ENCODE measurements at places on chromosomes 12 and 14. TPM values are rescaled to one million over a fixed set of nuclear protein-coding genes. Genes with fewer than 3 reads are reported as not detected.

Gene KRT72
- not detected for polyA plus RNA-seq

Gene PPP4R4
- polyA plus RNA-seq: 0.32 TPM

Gene SLC16A7
- polyA plus RNA-seq: 6.6 TPM

Gene SARNP
- polyA plus RNA-seq: 123 TPM

Gene LGR5
- polyA plus RNA-seq: 23.1 TPM

Gene AKAP5
- polyA plus RNA-seq: 9.3 TPM

Gene HOMEZ
- 28.0 TPM for polyA plus RNA-seq

Gene LTB4R
- 6.7 TPM for polyA plus RNA-seq

Gene AQP6
- 21.1 TPM for polyA plus RNA-seq

Gene DBX2
- 0.08 TPM for polyA plus RNA-seq

Gene NOVA1
- polyA plus RNA-seq: 34.0 TPM

Gene SIX1
- 10.9 TPM for polyA plus RNA-seq

Gene SLC5A8
- 33.1 TPM for polyA plus RNA-seq

Gene LIN52
- polyA plus RNA-seq: 22.7 TPM

Gene KCNC2
- 0.55 TPM for polyA plus RNA-seq

Gene MYF5
- not detected for polyA plus RNA-seq

Gene BMP4
- 44.5 TPM for polyA plus RNA-seq

Gene KICS2
- 6.3 TPM for polyA plus RNA-seq

Gene CCDC197
- polyA plus RNA-seq: not detected

Gene TEX22
- 1.4 TPM for polyA plus RNA-seq

Gene SERPINA6
- polyA plus RNA-seq: 7.5 TPM

Gene MMP19
- polyA plus RNA-seq: 1.5 TPM

Gene TMCC3
- polyA plus RNA-seq: 42.9 TPM

Gene AQP5
- 1.2 TPM for polyA plus RNA-seq

Gene SNRPF
- polyA plus RNA-seq: 104 TPM

Gene KRT76
- not detected for polyA plus RNA-seq

Gene PZP
- 0.55 TPM for polyA plus RNA-seq

Gene RNASE2
- 1.1 TPM for polyA plus RNA-seq

Gene SERPINA5
- 13.5 TPM for polyA plus RNA-seq

Gene KRT77
- not detected for polyA plus RNA-seq

Gene SMOC1
- 1.7 TPM for polyA plus RNA-seq

Gene ARF3
- 128 TPM for polyA plus RNA-seq

Gene RCOR1
- polyA plus RNA-seq: 44.0 TPM

Gene BMAL2
- polyA plus RNA-seq: 7.5 TPM

Gene INHBC
- polyA plus RNA-seq: 0.27 TPM

Gene GPR65
- polyA plus RNA-seq: 0.50 TPM

Gene DIO2
- 0.45 TPM for polyA plus RNA-seq

Gene MAP3K9
- polyA plus RNA-seq: 5.9 TPM

Gene LAG3
- polyA plus RNA-seq: 1.9 TPM

Gene OTX2
- not detected for polyA plus RNA-seq

Gene MYH6
- polyA plus RNA-seq: 0.13 TPM

All from left kidney (tissue), 8 donors.